ENCODE measurements at places on chromosomes 12 and 14. TPM values are rescaled to one million over a fixed set of nuclear protein-coding genes. Genes with fewer than 3 reads are reported as not detected.

DNA sequence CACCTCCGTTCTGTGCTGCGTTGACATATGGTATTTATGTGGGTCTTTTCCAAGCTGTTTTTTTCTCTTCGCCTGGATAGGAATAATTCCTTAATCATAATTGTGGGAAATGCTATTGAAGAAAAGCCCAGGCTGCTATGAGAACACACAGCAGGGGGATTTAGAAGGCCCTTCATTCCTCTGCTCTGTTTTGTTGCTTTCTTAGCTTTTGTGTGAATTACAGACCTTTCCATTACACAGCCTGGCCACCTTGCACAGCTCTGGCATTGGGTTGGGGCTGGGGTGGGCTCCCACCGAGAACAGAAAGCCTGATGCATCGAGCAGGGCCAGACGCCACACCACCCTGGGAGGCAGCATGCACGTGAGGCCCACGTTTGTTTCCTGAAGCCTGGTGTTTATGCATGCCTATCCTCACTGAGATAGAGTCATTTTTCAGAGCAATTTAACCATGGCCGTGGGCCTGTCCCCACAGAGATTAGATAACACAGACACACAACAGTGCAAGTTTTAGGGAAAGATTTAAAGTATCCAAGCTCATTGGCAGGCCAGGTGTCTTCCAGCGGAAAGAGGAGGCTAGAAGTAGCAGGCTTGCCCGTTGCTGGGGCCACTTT, 287.6 kb upstream of the PWP1 start:
- DNase-seq = no peak

GRCh38 chr12:78189656-78190055, 359.0 kb downstream of the NAV3 start:
- no peak for DNase-seq

DNA sequence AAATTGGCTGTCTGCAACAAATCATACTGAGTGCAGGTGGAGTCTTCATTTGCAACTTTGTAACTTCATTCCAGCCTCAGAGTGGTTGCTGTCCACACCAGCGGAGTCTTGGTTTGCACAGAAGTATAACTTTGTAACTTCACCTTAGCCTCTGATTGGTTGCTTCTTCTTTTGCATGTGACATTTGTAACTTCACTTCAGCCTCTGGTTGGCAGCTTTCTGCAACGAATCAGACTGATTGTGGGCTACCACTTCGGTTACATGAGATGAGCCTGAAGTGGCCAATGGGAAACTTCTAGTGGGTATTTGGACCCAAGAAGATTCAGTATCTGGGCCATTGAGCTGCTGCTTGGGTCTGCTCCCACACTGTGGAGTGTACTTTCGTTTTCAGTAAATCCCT, 17.8 kb downstream of the RASSF8 start:
- no peak for DNase-seq

GRCh38 chr12:114661245-114661644, 22.7 kb downstream of the TBX3 start:
- no peak for DNase-seq

GRCh38 chr14:53520078-53520928, 367.2 kb upstream of the DDHD1 start:
- DNase-seq = no peak

DNA sequence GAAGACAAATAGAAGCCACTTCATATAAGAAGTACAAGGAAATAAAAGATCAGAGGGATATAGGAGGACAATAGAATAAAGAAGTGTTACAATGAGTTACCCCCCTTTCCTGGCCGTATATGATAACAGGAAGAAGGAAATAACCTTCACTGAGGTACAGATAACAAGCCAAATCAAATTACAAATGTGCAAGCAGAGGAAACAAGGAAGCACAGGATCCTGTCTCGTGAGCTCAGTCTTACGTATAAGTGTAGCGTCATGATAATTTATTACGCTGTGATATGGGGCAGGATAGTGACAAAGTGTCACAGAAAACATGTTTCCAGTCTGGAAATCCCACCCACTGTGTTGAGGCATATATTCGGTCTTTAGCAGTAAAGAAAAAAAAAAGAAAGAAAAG, 26.5 kb downstream of the CRACR2A start:
- DNase-seq = no peak

GRCh38 chr12:97358361-97358760, 104.2 kb upstream of the RMST start:
- no peak for DNase-seq

DNA sequence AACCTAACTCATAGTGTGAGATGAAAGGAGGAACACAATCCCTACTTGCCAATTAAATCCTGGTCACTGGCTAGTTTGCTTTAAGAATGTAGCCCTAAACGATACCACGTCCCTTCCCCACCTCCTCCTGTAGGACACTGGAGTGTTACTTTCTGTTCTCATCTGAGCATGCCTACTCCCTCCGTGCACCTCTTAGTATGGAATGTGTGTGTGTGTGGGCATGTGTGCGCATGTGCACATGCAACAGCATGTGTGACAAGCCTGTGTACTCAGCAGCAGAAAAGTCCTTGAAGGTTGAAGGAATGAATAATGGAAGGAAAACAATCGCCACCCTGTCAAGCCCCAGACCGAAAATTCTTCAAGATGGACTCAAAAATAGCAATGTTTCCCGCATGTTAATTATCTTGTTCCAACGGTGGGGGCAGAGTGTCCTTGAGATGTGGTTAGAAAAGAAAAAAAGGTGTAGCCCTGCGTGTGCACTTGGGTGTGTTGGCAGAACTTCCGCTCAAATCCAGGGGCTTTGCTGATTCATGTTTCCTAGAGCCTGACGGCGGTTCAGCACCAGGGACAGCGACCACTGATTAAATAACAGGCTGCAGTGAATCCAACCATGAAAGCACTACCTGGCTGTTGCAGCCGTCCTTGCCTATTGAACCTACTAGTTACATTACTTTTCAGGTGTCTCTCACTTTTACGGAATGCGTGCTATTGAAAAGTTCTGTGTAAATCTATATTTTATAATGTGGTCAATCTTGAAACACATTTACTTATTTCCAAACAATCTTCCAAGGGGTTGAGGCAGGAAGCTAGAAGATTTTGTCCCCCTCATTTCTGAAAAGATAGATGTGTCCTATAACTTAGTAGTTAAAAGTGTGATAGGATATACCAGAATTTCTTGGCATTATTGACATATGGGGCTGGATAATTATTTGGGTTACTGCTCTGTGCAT, 79.8 kb downstream of the SRRM4 start:
- peak; percentile 35 for DNase-seq

GRCh38 chr12:101372431-101372830, 35.1 kb downstream of the ARL1 start:
- DNase-seq = no peak

GRCh38 chr12:48828841-48829575, 10.7 kb downstream of the CACNB3 start:
- no peak for DNase-seq

Gene ITGB7
- polyA plus RNA-seq = 1.2 TPM

All from forelimb muscle (tissue), 1 donor.